Panc1 (cell line): ENCODE measurements at places on chromosomes 12 and 14.

DNA sequence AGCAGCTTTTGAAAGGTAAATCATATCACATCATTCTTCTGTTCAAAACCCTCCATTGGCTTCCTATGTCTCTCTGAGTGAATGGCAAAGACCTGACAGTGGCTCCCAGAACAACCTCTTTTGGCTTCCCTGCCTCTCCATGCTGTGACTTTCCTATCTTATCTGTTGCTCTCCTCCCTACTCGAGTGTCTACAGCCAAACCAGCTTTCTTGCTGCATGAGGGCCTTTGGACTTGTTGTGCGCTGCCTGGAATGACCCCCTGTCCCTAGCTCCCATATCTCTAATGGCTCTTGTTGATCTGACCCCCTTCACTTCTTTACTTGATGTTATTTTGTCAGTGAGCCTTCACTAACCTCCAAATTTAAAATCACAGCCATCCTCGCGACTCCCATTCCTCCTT, 2.5 kb downstream of the SYNE2 start:
- DNase-seq: no peak

- DNase-seq: no peak
These were observed 1.0 kb upstream of the KDM2B start for GRCh38 chr12:121581686-121582429.

DNA sequence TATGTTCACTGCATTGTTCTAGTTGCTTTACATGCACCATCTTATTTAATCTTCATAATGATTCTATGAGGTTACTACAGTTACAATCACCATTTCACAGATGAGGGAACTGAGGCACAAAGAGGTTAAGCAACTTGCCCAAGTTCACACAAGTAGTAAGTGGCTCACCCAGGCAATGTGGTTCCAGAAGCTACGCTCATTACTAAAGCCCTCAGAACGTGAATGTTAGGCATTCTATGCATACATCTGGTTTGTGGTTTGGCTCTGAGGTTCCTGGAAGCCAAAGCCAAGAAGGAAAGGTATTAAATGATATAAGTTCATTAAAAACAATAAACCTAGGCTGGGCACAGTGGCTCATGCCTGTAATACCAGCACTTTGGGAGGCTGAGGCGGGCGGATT, 14.4 kb upstream of the VRTN start:
- DNase-seq: no peak

GRCh38 chr12:105775343-105775742, 363.4 kb downstream of the NUAK1 start:
- no peak for DNase-seq

GRCh38 chr12:125183187-125184067, 118.2 kb downstream of the AACS start:
- DNase-seq: peak; percentile 41

DNA sequence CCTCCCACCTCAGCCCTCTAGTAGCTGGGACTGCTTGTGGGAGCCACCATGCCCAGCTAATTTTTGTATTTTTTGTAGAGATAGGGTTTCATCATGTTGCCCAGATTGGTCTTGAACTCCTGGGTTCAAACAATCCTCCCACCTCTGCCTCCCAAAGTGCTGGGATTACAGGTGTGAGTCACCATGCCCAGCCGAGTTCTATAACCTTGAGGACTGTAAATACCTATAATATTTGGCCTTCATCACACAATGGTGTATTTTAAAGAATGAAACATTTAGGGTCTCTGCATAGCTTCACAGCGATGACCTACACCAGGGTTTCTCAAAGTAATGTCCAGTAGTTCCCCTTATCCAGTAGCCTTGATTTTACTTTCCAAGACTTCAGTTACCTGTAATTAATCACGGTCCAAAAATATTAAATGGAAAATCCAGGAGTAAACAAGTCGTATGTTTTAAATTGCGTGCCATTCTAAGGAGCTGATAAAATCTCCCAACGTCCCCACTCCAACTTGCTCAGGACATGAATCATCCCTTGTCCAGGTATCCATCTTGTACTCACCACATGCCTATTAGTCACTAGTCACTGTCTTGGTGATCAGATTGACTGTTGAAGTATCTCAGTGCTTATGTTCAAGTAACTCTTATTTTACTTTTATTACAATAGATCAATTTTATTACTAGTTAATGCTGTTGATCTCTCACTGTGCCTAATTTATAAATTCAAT, 368.2 kb downstream of the BTG1 start:
- no peak for DNase-seq

DNA sequence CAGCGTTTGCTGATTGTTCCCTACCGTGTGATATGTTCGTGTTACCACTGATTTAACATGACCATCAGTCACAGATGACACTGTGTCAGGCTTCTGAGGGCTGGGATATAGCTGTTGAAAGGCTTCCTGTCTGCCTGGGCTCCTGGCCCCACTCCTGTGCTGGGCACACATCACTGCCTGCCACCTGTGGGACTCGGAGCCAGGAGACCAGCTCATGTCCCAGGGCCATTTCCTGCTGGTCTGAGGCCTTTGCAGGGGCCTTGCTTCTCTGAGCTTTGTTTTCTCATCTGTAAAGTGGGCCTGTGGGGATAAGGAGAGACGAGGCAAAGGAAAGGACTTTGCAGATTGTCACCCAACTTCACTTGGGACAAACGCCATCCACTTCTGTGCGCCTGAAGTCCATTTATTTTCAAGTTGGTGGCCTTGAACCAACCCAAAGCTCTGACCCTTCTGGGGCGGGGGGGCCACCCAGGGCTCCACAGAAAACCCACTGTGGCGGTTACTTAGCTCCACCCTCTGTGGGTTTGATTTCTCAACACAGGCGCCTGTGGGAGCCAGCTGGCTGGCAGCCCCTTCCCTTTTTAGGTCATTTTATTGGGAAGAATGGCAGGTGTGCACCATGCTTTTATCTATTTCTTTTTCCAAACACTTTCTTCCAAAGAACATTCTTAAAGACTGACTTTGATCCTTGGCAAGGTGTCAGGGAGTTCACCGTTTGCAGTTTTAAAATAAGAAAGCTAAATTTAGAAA, 54.1 kb downstream of the BEGAIN start:
- DNase-seq: no peak

- DNase-seq: no peak
These were observed 6.0 kb upstream of the HOXC9 start for GRCh38 chr12:53994009-53994263.

DNA sequence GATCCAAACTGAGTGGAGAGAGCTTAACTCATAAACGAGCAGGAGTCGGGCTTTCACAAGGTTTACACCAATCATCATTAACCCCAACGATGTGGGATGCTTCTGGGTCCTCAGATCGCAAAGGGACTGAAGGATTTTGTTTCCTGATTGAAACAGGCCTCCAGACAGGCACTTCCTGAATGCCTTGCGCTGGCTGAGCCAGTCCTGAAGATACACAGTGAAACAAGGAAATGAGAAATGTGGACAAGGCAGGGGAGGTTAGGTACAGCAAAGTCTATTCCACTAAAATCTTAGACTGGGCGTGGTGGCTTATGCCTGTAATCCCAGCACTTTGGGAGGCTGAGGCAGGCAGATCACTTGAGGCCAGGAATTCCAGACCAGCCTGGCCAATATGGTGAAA, 30.7 kb downstream of the RBM19 start:
- no peak for DNase-seq

DNA sequence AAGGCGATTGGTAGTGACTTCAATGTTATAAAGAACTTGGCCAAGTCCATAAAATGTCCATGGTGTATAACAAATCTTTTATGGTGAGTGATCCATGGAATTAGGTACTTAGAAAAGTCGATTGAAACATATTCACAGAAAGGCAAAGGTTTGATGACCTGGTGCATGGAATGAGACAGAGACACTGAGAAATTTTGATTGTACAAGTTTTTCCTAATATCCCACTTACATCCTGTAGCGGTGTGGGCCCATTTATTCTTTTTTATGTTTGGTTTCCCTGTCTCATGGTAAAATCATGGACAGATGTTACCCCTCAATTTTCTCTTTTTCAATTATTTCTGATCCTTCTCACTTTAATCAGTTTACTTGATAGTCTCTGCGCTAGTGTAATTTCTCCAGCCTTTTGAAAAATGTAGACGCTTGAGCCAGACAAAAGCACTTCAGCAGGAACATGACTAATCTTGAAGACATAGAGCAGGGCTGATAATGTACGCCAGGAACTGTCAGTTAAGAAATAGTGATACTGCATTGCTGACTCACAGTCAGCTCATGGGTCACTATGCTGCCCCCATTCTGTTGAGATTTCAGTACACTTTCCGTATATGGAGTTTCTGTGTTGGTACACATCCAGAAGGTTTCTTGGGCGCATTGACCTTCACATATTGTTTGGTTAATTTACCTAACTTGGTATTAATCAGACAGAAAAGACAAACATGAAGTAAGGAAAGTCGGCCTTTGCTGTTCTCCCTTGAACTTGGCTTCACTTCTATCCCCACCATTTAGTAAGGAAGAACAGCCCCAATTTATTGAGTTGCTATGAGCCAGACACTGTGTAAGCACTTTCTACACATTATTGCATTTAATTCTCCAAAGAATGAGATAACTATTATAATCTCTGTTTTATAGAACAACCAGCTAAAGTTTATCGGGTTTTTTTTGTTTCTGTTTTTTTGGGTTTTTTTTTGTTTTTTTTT, 841.7 kb downstream of the DIO2 start:
- no peak for DNase-seq

- no peak for DNase-seq
These were observed 6.8 kb downstream of the ALDH1L2 start for GRCh38 chr12:105077435-105077834.

- no peak for DNase-seq
These were observed 12.1 kb upstream of the KCNMB4 start for GRCh38 chr12:70353780-70354660.

DNA sequence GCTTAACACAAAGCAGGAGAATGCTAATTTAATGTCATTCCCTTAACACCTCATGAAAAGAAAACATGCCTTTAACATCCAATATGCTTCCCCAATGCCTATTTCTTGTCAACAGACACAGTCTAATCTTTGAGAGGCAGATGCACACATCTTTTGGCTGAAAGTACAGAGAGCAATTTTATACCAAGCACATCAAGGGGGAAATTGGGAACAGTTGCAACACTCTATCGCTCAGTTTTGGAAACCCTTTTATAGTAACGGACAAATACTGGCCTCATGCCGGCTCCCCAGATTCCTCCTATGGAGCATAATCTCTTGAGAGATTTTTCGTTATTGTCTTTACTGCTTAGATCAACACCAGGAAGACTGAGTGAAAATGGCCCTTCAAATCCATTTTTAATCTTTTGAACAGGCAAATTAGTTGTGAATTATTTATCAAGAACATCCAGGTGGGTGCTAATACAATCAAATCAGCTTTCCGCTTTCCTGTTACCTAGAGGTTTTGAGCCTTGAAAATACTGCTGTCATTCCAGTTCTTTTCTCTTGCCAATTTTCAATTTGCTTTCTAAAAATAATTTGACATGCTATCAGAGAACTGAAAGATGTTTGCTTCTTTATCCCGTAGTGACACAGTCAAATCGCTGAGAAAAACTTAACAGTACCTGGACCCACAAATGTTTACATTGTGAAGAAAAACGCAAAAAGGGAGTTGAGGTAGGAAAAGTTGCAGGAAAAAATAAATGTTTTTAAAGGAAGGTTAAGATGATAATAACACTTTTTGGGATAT, 60.7 kb upstream of the CAND1 start:
- DNase-seq: no peak

- DNase-seq: no peak
These were observed 204.5 kb upstream of the SFSWAP start for GRCh38 chr12:131506426-131506825.

GRCh38 chr12:123268850-123269249, 2.8 kb downstream of the CDK2AP1 start:
- no peak for DNase-seq

DNA sequence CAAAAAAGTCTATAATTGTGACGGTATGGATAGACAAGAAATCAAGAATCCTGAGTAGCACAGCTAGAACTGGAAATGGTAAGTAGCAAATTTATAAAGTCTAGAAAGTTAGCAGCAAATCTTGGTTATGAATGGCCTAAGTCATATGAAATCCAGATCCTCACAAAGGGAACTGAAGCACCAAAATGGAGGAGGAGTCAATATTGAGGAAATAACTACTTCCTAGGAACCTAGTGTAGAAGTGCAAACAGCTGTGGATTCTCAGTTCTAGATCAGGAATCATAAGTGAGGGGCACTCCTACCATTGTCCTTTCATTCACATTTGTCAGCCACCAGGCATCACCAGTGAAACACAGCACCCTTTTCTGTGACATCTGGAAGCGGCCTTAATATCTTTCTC, 202.2 kb upstream of the DCN start:
- DNase-seq: no peak

- no peak for DNase-seq
These were observed 175.2 kb downstream of the ESRRB start for GRCh38 chr14:76551116-76551515.

DNA sequence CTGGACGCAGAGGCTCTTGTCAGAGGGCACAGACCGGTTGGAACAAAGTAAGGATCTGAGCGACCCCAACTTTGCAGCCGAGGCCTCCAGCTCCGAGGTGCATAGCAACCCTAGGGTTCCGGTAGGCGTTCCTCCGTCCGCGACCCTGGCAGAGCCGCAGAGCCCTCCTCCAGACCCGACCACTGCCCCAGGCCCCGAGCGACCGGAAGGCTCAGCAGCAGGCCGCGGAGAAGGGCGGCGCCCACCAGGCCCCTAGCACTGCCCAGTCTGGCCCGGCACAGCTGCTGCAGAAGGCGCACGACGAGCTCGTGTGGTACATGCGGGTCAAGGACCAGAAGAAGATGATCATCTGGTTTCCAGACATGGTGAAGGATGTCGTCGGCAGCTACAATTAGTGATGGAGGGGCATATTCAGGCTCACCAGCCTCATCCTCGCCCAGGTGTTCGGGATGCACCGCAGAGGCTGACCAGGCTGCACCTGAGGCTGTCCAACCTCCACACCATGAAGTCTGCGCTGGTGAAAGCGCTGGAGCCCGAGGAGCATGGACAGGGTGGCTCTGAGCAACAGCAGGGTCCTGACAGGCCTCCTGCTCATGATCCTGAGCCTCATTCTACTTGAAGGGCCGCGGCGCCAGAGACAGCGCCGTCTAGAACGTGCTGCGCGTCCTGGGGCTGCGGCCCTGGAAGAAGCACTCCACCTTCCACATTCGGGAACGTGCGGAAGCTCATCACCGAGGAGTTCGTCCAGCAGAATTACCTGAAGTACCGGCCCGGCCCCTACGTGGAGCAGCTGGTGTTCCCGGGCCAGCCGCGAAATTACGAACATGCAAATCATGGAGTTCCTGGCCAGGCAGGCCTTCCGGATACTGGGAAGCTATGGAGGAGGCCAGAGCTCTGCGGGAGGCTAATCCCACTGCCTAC, 24.5 kb downstream of the CAPS2 start:
- no peak for DNase-seq

DNA sequence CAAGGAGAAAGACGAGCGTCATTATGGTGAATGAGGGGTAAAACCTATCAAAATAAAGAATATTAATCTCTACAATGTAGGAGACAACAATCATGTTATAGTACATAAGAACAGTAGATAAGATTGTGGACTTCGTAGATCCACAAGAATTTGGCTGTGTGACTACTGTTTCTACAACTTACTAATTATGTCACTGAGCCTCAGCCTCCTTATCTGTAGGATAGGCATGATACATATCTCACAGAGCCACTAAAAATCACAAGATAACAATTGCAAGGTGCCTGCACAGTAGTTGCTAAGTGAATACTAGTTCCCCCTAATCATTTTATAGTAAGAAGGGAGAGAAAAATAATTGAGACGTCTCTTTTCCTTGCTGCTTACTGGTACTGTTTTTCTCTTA, 78.2 kb upstream of the STAC3 start:
- DNase-seq: no peak
